ENCODE measurements at places on chromosomes 16 and 17. TPM values are rescaled to one million over a fixed set of nuclear protein-coding genes. Genes with fewer than 3 reads are reported as not detected.

DNA sequence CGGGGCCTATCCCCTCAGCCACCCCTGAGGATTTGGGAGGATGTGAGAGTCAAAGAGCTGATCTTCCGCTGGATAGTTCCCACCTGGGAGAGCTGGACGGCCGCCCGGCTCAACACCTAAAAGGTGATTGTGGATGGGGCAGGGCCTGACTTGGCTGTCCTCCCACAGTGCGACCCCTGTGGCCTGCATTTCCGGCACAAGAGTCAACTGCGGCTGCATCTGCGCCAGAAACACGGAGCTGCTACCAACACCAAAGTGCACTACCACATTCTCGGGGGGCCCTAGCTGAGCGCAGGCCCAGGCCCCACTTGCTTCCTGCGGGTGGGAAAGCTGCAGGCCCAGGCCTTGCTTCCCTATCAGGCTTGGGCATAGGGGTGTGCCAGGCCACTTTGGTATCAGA is 4.5 kb downstream of the BCL6B start:
- no peaks in the 10 kb centered on the region for H3K4me1 ChIP-seq
- H3K4me3 ChIP-seq = no peak overlapping the region
- no peak overlapping the region for H3K27ac ChIP-seq
- peaks cover 21% of the 10 kb centered on the region for H3K27me3 ChIP-seq

DNA sequence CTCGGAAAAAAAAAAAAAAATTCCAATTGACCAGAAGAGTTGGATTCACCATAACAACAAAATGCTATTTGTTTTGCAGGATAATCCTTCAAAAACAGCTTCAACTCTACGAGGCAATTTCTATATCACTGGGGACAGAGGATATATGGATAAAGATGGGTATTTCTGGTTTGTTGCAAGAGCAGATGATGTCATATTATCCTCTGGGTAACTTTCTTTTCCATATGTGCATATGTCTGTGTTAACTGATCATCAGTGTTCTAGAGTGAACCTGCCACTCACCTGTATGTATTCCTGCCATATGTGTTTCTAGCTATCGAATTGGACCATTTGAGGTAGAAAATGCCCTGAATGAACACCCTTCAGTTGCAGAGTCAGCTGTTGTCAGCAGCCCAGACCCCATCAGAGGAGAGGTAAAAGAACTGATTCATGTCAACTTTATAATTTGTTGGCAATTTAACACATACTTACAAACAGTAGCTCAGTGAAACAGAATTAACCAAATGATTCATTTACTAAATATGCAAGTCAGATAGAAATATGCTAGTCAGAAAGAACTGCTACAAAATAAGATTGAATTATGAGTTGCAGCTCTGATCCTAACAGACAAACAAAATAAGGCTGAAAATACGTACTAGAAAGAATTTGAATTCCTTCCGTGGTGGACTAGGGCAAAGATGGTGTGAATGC is 14.2 kb downstream of the ERI2 start:
- H3K4me3 ChIP-seq = no peak overlapping the region
- peaks cover 8% of the 10 kb centered on the region for H3K36me3 ChIP-seq
- no peak overlapping the region for H3K27ac ChIP-seq
- no peak for DNase-seq
- H3K4me1 ChIP-seq = peaks cover 18% of the 10 kb centered on the region

DNA sequence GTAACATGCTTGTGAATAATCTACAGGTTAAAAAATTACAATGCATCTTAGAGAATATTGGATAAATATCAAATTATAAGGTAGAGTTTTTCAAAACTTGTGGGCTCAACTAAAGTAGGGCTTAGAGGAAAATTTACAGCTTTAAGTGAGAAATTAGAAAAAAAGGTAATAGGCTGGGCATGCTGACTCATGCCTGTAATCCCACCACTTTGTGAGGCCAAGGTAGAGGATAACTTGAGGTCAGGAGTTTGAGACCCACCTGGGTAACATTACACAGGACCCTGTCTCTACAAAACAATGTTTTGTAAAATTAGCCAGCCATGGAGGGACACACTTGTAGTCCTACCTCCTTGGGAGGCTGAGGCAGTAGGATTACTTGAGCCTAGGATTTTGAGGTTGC is 4.5 kb downstream of the ATF7IP2 start:
- DNase-seq = no peak
- H3K27ac ChIP-seq = no peak overlapping the region
- H3K36me3 ChIP-seq = peaks cover 1% of the 10 kb centered on the region

- H3K4me1 ChIP-seq = peaks cover 13% of the 10 kb centered on the region
- H3K36me3 ChIP-seq = peaks cover 2% of the 10 kb centered on the region
- no peak overlapping the region for H3K27ac ChIP-seq
- H3K4me3 ChIP-seq = no peak overlapping the region
These were observed 70.8 kb downstream of the MAP2K6 start for GRCh38 chr17:69485251-69485661.

DNA sequence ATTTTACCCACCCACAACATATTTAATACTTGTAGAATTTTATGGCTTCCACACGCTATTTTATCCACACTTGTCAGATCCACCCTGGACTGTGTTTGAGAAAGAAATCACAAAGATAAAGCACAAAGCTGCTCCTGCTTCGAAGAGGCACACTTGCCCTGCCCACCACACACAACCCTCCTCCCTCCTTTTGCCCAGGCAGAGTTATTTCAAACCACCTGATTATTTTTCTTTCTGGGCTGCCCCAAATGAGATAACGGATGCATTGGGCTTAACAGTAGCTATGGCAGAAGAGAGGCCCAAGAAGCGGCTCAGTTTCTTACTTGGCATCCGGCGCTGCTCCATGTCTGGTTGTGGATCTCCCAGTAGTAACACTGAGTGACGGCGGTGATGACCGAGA is 27.2 kb downstream of the PKD1L3 start:
- no peak overlapping the region for H3K27ac ChIP-seq
- DNase-seq = no peak
- H3K4me1 ChIP-seq = no peaks in the 10 kb centered on the region
- no peaks in the 10 kb centered on the region for H3K27me3 ChIP-seq

- no peaks in the 10 kb centered on the region for H3K27me3 ChIP-seq
- H3K4me3 ChIP-seq = no peak overlapping the region
- H3K36me3 ChIP-seq = no peaks in the 10 kb centered on the region
- H3K27ac ChIP-seq = no peak overlapping the region
These were observed 21.1 kb downstream of the CBFA2T3 start for GRCh38 chr16:88955906-88956305.

DNA sequence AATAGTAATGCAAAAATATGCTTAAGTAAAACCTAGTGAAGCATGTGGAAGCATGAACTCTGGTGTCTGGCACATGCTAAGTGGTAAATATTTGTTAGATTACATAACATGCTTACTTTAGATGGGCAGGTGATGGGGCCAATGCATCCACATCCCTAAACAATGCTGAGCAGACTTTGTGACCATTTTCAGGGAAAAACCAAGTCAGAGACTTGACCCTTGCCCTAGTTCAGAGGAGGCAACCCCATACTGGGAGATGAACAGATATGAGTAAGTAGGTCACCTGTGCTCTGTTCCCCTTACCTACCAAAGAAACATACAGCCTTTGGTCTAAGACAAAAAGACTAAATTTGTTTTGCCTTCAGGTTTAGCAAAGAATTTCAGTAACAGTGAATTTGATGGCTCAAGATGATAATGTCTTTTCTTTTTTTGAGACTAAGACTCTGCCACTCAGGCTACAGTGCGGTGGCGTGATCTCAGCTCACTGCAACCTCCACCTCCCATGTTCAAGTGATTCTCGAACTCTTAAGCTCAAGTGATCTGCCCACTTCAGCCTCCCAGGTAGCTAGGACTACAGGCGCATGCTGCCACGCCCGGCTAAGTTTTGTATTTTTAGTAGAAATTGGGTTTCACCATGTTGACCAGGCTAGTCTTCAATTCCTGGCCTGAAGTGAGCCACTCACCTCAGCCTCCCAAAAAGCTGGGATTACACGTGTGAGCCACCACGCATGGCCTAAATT is 91.4 kb downstream of the HIC1 start:
- no peaks in the 10 kb centered on the region for H3K36me3 ChIP-seq
- no peaks in the 10 kb centered on the region for H3K4me1 ChIP-seq
- DNase-seq = no peak

- no peak overlapping the region for H3K27ac ChIP-seq
- H3K4me1 ChIP-seq = peaks cover 5% of the 10 kb centered on the region
- no peaks in the 10 kb centered on the region for H3K27me3 ChIP-seq
- no peaks in the 10 kb centered on the region for H3K36me3 ChIP-seq
- DNase-seq = no peak
- no peak overlapping the region for H3K4me3 ChIP-seq
These were observed 101.0 kb downstream of the LITAF start for GRCh38 chr16:11485676-11486075.

GRCh38 chr17:31509805-31510177 is 118.3 kb downstream of the RAB11FIP4 start:
- H3K27ac ChIP-seq = no peak overlapping the region
- DNase-seq = no peak
- H3K4me3 ChIP-seq = no peak overlapping the region
- no peaks in the 10 kb centered on the region for H3K27me3 ChIP-seq
- no peaks in the 10 kb centered on the region for H3K36me3 ChIP-seq

Gene CDC6
- total RNA-seq = 54.6 TPM

Gene NOG
- 0.34 TPM for total RNA-seq

Gene BCL6B
- total RNA-seq = 3.8 TPM

Gene MYH8
- total RNA-seq = not detected
